ENCODE measurements at places on chromosomes 12 and 14. TPM values are rescaled to one million over a fixed set of nuclear protein-coding genes. Genes with fewer than 3 reads are reported as not detected.

Gene NOS1
- 0.80 TPM for total RNA-seq

Gene SLC17A8
- 14.8 TPM for total RNA-seq

Gene PHC1
- 63.5 TPM for total RNA-seq

Gene LHX5
- not detected for total RNA-seq

Gene AHNAK2
- total RNA-seq: 26.6 TPM

Gene CLEC7A
- total RNA-seq: 50.8 TPM

Gene DAAM1
- 84.6 TPM for total RNA-seq

Gene HOXC10
- total RNA-seq: not detected

Gene GPR137C
- total RNA-seq: 0.71 TPM

Gene SERPINA3
- total RNA-seq: 408 TPM
